Mucosa of descending colon (tissue), 3 donors: ENCODE measurements at places on chromosomes 7 and 10. TPM values are rescaled to one million over a fixed set of nuclear protein-coding genes. Genes with fewer than 3 reads are reported as not detected.

Gene NUTM2B
- total RNA-seq = 2.8 TPM

Gene NAT16
- not detected for total RNA-seq

Gene PRKCQ
- 2.2 TPM for total RNA-seq

Gene C10orf67
- not detected for total RNA-seq

Gene STEAP4
- total RNA-seq = 2.1 TPM

Gene STK32C
- total RNA-seq = 4.5 TPM

Gene HYAL4
- not detected for total RNA-seq

Gene HOXA7
- 27.9 TPM for total RNA-seq

Gene NRCAM
- 2.3 TPM for total RNA-seq
